ENCODE measurements at places on chromosomes 1 and 21.

GRCh38 chr1:54168206-54168965, 15.6 kb upstream of the CDCP2 start:
- no peak for DNase-seq

- no peak for DNase-seq
These were observed 221.0 kb downstream of the DSCAM start for GRCh38 chr21:40625991-40626390.

DNA sequence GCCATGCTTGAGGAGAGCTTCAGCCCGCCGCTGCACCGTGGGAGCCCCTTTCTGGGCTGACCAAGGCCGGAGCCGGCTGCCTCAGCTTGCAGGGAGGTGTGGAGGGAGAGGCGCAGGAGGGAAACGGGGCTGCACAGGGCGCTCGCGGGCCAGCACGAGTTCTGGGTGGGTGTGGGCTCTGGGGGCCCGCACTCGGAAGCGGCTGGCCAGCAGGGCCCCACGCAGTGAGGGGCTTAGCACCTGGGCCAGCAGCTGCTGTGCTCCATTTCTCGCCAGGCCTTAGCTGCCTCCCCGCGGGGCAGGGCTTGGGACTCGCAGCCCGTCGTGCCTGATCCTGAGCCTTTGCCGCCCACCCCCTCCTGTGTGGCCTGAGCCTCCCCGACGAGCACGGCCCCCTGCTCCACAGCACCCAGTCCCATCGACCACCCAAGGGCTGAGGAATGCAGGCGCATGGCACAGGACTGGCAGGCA, 1554.0 kb downstream of the KCNT2 start:
- no peak for DNase-seq

DNA sequence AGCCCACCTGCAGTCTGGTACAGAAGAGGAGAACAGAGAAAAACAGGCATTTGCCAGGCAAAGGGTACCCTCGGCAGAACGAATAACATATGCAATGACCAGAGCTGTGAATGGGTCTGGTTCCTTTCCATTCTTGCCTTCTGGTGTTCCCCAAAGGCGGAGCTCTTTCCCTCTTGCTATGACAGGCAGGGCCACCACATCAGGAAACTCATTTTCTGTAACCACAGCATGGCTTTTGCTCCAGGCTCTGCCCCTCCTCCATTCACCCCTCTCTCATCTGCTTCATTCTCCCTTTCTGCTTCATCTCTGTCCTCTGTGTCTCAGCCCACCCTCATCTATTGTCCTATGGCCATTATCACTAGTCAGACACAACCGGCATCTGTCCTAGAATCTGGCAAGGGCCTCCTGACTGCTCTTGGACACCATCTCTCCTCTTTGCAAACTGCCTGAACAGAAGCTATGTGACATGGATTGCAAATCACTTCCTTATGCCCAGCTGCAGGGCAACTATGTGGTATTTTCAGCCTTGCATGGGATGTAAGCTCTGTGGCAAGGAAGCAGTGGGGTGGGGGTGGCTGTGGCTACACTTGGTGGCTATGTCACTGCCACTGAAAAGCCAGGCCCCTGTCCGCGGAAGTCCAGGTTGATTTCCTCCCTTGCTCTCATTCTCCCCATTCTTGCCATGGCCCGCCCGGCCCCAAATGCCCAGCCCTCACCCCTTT, 78.8 kb upstream of the ABCD3 start:
- no peak for DNase-seq

DNA sequence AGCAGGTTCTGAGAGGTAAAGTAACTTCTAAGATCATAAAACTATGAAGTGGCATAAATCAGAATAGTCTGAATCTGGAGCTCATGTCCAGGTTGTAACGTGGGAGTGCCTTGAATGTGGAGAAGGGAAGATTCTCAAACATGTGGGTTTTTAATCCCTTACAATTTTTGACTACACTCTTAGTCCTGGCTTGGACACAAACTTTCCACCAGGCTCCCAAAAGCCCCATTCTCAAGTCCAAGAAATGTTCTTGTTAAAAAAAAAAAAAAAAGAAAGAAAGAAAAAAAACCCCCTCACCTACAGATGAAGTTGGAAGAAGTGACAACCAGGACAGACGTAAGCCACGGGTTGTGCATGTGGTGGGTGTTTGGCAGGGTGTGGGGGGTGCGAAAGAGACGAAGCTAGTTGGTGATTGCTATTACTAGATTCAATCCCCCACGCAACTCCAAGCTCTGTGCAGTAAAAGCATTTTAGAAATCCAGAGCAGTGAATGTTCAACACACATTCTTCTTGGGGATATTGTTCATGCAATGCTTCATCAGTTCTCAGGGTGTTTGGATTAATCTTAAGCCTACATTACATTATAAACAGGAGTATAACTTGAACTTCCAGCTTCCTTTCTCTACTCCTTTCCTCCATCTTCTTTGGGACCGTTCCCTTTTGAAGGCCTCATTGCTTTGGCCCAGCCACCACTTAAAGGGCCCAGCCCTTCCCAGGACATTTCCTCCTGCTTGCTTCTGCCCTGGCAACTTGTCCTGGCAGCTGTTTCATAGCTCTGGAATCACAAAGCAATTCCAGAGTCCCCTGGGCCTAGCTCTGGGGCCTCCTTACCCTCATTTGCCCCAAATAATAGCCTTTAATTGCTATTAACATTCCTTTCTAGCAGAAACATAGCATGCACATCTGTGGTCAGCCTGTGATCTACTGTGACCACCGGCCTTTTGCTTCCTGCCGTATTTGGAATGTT, 41.8 kb downstream of the PHC2 start:
- DNase-seq = no peak

DNA sequence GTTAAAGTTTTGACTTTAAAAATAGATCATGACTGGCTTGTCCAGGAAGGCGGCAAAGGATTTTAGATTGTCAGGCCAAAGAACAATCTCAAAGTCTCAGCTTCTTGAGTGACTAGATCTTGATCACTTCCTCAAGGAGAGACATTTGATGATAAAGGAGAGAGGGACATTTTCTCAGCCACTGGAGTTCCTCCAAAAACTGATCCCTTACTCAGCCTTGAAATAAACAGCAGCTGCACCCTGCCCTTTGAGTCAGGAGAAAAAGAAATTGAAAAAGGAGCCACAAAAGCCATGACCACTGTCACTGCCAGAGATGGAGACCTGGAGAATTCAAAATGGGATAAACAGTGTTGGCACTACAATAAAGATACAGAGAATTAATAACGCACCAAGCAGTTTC, 288.4 kb upstream of the PRMT6 start:
- DNase-seq = no peak

GRCh38 chr21:25646474-25646873, 7.4 kb downstream of the JAM2 start:
- DNase-seq = no peak

DNA sequence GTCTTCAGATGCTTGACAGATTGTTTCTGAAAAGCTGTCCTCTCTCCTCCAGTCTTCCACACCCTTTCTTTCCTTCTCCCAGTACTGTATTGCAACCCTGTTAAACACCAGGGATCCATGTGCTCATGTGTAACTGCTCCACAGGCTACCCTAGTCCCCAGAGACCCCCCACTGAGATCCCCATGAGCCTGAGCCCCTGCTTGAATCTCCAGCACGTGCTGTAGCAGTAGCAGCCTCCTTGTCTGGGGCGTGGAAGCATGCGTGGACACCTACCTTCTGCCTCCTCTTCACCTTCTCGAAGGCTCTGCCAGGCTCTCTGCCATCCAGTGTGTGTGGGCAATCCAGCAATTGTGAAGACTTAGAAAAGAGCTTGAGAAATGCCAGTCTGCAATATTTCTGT, 25.2 kb downstream of the GPR137B start:
- no peak for DNase-seq

GRCh38 chr1:116246174-116246573, 126.9 kb upstream of the ATP1A1 start:
- no peak for DNase-seq

DNA sequence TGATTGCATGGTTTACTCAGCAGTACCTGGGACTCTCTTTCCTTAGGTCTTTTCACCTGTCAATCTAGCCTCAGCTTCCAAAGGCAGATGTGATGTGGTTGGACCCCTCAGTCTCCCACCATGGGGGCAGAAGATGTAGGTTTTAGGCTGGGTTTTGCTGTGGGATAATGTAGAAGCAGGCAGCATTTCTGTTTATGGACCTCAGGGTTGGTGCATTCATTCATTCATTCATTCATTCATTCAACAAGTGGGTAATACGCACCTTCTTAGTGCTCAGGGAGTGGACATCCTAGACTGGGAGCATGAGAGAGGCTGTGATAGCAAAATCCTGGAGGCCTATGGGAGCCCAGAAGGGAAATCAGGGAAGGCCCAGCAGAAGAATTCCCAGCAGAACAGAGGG, 209.6 kb downstream of the TRABD2B start:
- DNase-seq = no peak

- DNase-seq = no peak
These were observed 188.2 kb upstream of the NFIA start for GRCh38 chr1:60894130-60894529.

DNA sequence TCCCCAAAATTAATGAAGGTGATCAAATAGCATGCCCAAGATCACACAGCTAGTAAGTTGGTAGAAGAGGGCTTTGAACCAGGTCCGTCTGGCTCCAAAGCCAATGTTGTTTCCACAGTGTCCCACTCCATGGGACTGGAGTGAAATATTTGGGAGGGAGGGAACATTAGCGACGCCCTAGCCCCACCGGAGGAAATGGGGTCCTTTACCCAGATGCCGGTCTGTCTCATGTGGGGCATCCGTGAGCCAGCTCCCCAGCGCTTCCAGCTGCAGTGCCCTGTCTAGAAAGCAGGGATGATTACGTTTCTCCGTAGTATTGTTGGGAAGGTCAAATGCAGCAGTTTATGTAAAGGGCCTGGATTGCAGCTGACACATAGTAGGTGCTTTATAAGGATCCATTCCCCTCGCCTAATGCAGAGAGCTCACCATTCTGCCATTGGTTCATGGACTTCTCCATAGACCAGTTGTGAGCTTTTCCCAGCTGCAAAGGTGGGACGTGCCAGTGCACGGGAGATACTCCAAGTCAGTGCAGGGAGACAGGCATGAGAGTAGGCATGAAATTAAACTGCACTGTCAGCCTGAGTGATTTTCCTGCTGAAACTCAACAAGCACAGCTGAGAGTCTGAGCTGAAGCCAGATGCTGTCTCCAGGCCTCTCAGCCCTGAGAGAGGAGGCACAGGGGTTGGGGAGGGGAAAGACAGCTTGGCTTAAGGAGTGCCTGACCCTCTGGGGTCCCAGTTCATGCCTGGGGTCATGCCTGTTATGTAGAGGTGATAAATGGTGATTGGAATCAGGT, 24.7 kb downstream of the QSOX1 start:
- no peak for DNase-seq

GRCh38 chr1:245153081-245153551, 1.7 kb upstream of the KIF26B start:
- DNase-seq = peak; percentile 63

All from NCI-H1930 (cell line).